ENCODE measurements at places on chromosomes 2 and 18. TPM values are rescaled to one million over a fixed set of nuclear protein-coding genes. Genes with fewer than 3 reads are reported as not detected.

Gene MAP3K19
- total RNA-seq, result not detected

Gene TMEM17
- 5.0 TPM for total RNA-seq

Gene IL18R1
- total RNA-seq, result 1.0 TPM

Gene SERPINB5
- total RNA-seq, result 0.13 TPM

Gene RETSAT
- total RNA-seq, result 57.3 TPM

Gene DYNAP
- total RNA-seq, result not detected

Gene CRYGC
- not detected for total RNA-seq

Gene DES
- 0.29 TPM for total RNA-seq

Gene HOXD9
- 1.3 TPM for total RNA-seq

Gene FAM237A
- not detected for total RNA-seq

Gene EGR4
- 0.33 TPM for total RNA-seq

Gene AQP12A
- not detected for total RNA-seq

Gene CDKL4
- not detected for total RNA-seq

Gene TMEM178A
- 0.08 TPM for total RNA-seq

Gene ST8SIA5
- 0.01 TPM for total RNA-seq

Gene LOXL3
- total RNA-seq, result 0.28 TPM

Gene POTEI
- not detected for total RNA-seq

Gene RPE
- total RNA-seq, result 60.0 TPM

Gene CYBRD1
- 33.9 TPM for total RNA-seq

Gene SLC9A2
- 3.0 TPM for total RNA-seq

Gene MREG
- total RNA-seq, result 4.7 TPM

Gene ASPRV1
- total RNA-seq, result 0.25 TPM

Gene FOXI3
- total RNA-seq, result 0.05 TPM

Gene GLI2
- total RNA-seq, result 22.1 TPM

Gene GRP
- total RNA-seq, result not detected

Gene NDUFV2
- total RNA-seq, result 128 TPM

Gene XPO1
- total RNA-seq, result 116 TPM

Gene ANO7
- 2.0 TPM for total RNA-seq

Gene SLC35G4
- total RNA-seq, result not detected
